ENCODE measurements at places on chromosomes 3 and 15. TPM values are rescaled to one million over a fixed set of nuclear protein-coding genes. Genes with fewer than 3 reads are reported as not detected.

GRCh38 chr3:155675094-155675493, 69.8 kb downstream of the PLCH1 start:
- no peak for DNase-seq

DNA sequence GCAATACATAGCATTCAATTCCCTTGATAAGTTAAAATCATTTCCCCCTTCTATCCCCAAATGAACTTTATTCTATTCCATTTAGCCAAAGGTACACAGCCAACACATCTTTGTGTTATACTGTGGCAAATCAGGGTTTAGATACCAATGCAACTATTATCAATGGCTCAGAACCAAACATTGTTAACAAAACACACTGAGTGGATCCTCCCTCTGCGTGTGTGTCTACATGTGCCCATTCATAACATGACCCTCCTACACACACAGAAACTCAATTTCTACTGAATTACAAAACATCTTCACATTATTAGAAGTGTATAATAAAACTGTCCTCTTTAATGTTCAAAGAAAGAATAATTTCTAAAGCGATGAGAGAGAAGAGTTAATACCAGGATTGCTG, 1.3 kb downstream of the TTBK2 start:
- DNase-seq, result peak; percentile 20

- no peak for DNase-seq
These were observed 514.3 kb downstream of the GABRG3 start for GRCh38 chr15:27485265-27485664.

The TGM5 gene
- total RNA-seq, result not detected
